Central memory CD8-positive, alpha-beta T cell (primary cell): ENCODE measurements at places on chromosomes 1 and 21.

DNA sequence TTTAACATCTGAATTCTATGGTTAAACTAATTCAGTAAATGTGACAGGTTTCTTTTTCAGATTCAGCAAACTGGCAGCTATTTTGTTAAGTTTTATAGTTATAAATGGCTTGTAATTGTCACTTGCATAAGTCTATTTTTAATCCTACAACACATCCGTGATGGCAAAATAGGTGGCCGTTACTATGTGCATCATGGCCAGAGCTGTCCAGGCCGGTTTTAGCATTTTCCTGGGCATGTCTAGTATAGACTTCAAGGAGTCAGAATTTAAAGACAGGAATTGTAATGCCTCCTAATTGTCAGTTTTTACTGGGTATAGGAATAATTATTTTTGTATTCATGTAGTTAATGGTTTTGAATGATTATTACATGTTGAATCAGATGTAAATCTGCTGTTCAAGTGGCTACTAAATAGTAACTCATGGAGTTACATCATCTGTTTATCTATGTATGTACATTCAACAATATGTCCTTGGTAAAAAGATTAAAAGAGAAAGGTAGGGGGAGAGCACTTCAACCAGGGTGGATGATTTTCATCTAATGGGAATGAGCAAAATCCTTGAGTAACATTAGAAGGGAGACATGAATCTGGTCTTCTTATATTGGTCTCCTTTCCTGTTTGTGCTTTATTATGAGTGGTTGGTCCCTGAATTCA, 3.2 kb upstream of the B3GALT2 start:
- H3K4me3 ChIP-seq: no peak overlapping the region
- peaks cover 2% of the 10 kb centered on the region for H3K36me3 ChIP-seq
- H3K4me1 ChIP-seq: peaks cover 49% of the 10 kb centered on the region
- DNase-seq: no peak
- H3K27me3 ChIP-seq: no peaks in the 10 kb centered on the region

DNA sequence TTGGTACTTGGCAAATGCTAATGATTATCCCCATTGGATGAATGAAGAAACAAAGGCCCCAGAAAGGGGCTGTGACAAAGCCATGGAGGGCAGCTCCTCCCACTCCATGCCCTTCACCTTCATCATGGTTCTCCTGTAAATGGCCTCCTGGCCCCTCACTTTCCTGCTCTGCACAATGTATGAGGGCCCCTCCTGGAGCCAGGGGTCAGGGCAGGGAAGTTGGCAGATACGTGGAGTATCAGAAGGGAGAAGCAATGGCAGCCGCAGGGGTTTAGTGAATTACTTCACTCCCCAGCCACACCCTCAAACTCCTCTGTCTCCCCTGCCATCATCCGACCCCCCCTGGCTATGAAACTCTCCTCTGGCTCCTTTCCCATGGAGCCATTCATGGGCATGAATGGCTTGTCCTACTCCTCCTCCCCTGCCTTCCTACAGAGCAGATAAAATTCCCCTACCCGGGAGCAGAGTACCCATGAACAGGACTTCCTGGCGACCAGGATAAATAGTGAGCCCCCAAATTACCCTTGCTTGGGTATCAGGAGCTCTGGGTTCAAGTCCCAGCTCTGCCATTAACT, 86.3 kb downstream of the CAMK2N1 start:
- no peak overlapping the region for H3K27ac ChIP-seq
- no peaks in the 10 kb centered on the region for H3K4me1 ChIP-seq
- H3K27me3 ChIP-seq: peaks cover 77% of the 10 kb centered on the region
- DNase-seq: no peak
- H3K4me3 ChIP-seq: no peak overlapping the region

GRCh38 chr1:222136869-222137268, 395.0 kb upstream of the DUSP10 start:
- no peak overlapping the region for H3K4me3 ChIP-seq
- no peaks in the 10 kb centered on the region for H3K36me3 ChIP-seq
- H3K27ac ChIP-seq: no peak overlapping the region
- no peaks in the 10 kb centered on the region for H3K4me1 ChIP-seq
- DNase-seq: no peak

DNA sequence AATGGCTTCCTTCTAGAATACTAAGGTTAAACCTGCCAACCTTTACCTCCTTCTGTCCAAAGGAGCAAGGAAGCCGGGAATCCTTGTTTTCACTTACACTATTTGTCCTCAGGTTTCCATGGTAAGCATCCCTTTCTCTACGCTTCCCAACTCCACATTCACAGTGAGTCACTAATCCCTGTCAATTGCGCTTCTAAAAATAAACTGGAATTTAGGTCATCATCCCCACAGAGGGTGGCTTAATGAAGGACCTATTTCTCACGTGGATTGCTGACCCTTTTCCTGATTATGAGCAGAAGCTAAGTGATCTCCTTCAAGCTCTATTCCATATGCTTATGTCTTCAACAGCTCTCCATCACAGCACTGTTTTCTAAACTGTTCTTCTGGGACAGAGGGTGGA, 39.9 kb upstream of the ABCA4 start:
- H3K27me3 ChIP-seq: peaks cover 60% of the 10 kb centered on the region
- no peaks in the 10 kb centered on the region for H3K4me1 ChIP-seq
- no peaks in the 10 kb centered on the region for H3K36me3 ChIP-seq
- H3K4me3 ChIP-seq: no peak overlapping the region
- H3K27ac ChIP-seq: no peak overlapping the region

GRCh38 chr1:94746635-94747525, 73.3 kb upstream of the SLC44A3 start:
- DNase-seq: no peak
- peaks cover 12% of the 10 kb centered on the region for H3K27me3 ChIP-seq
- no peaks in the 10 kb centered on the region for H3K4me1 ChIP-seq
- no peaks in the 10 kb centered on the region for H3K36me3 ChIP-seq

- peak overlapping the region; percentile 41 for H3K27ac ChIP-seq
- peaks cover 2% of the 10 kb centered on the region for H3K36me3 ChIP-seq
- no peak for DNase-seq
- no peaks in the 10 kb centered on the region for H3K27me3 ChIP-seq
- peak overlapping the region; percentile 36 for H3K4me3 ChIP-seq
These were observed 7.2 kb downstream of the GPBP1L1 start for GRCh38 chr1:45679123-45679522.

- H3K4me3 ChIP-seq: no peak overlapping the region
- no peak for DNase-seq
- H3K27me3 ChIP-seq: peaks cover 73% of the 10 kb centered on the region
- no peak overlapping the region for H3K27ac ChIP-seq
- no peaks in the 10 kb centered on the region for H3K36me3 ChIP-seq
These were observed 184.1 kb downstream of the PSMG1 start for GRCh38 chr21:38999161-38999560.

DNA sequence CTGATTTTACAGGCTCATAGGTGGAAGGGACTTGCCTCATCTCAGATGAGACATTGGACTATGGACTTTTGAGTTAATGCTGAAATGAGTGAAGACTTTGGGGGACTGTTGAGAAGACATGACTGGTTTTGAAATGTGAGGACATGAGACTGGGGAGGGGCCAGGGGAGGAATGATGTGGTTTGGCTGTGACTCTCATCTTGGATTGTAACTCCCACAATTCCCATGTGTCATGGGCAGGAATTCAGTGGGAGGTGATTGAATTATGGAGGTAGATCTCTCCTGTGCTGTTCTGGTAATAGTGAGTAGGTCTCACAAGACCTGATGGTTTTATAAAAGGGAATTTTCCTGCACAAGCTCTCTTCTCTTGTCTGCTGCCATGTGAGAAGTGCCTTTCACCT, 20.8 kb downstream of the SCYL3 start:
- H3K27ac ChIP-seq: no peak overlapping the region
- peaks cover 6% of the 10 kb centered on the region for H3K4me1 ChIP-seq
- no peak overlapping the region for H3K4me3 ChIP-seq
- peaks cover 68% of the 10 kb centered on the region for H3K36me3 ChIP-seq
- no peaks in the 10 kb centered on the region for H3K27me3 ChIP-seq

- H3K27ac ChIP-seq: no peak overlapping the region
- H3K27me3 ChIP-seq: peaks cover 15% of the 10 kb centered on the region
- H3K36me3 ChIP-seq: peaks cover 7% of the 10 kb centered on the region
- DNase-seq: no peak
- H3K4me3 ChIP-seq: no peak overlapping the region
These were observed 27.2 kb upstream of the NFIA start for GRCh38 chr1:61055110-61055614.

DNA sequence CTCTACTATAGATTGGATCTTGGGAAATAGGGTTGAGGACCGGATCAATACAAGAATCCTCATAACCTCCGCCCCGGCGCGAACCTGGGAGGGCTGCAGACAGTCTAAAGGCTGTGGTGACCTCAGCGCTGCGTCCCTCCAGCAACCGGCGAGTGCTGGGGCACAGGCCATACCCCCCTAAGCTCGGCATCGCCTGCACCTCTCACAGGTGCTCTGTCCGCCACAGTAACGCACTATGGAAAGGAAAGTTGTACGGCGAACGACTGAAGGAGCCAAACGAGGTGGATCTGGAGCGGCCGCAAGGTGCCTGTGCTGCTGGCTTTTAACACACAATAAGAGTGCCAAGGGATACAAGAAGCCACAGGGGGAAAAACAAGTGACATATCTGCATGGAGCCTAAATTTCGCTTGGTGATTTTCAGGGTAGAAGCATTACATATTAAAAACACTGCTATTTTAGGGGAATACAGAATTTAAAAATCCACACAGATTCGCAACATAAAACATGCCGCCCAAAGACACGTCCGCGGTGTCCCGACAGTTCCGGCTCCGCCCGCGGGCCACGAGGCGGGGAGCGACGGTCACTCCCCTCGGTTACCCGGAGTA, 1.4 kb upstream of the RBM15 start:
- H3K27me3 ChIP-seq: no peaks in the 10 kb centered on the region
- no peak overlapping the region for H3K4me3 ChIP-seq
- peaks cover 43% of the 10 kb centered on the region for H3K4me1 ChIP-seq
- no peak overlapping the region for H3K27ac ChIP-seq
- H3K36me3 ChIP-seq: peaks cover 26% of the 10 kb centered on the region
- DNase-seq: peak; percentile 24

DNA sequence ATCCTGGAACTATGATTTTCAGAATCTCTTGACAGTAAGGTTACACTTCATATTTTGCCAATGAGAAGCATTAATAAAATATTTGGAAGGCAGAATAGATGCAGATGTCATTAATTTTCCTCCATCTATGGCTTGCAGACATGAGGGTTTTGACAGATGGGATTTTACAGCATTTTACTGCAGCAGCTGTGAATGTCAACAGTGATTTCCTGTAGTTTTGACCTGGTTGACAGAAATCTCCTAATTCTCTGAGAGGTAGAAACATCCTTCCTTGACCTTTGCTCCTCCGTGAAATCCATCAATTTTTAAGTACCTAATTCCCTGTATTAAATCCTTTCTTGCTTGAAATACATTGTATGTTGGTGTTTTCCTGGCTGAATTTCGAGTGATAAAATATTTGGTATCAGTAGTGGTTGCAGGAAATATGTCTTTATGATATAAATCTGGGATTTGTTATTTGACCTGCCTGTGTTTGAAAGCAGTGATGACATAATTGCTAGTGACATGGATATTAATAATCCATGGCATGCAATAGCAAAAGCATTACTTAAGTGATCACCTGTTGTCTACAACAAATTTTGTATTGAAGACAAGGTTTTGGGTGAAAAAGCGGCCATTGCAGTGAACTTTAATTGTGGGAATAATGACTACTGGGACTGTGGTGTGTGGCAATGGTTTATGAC, 73.9 kb downstream of the HLX start:
- H3K36me3 ChIP-seq: no peaks in the 10 kb centered on the region
- H3K27me3 ChIP-seq: no peaks in the 10 kb centered on the region
- H3K27ac ChIP-seq: no peak overlapping the region
- no peak overlapping the region for H3K4me3 ChIP-seq
- DNase-seq: no peak

GRCh38 chr1:204431310-204432184, 19.9 kb upstream of the PPP1R15B start:
- no peaks in the 10 kb centered on the region for H3K27me3 ChIP-seq
- peaks cover 25% of the 10 kb centered on the region for H3K36me3 ChIP-seq
- no peak overlapping the region for H3K27ac ChIP-seq

GRCh38 chr1:17728123-17728712, 26.9 kb upstream of the ACTL8 start:
- no peaks in the 10 kb centered on the region for H3K4me1 ChIP-seq
- no peak overlapping the region for H3K27ac ChIP-seq
- no peak for DNase-seq
- H3K36me3 ChIP-seq: no peaks in the 10 kb centered on the region
- peaks cover 27% of the 10 kb centered on the region for H3K27me3 ChIP-seq
- H3K4me3 ChIP-seq: no peak overlapping the region

DNA sequence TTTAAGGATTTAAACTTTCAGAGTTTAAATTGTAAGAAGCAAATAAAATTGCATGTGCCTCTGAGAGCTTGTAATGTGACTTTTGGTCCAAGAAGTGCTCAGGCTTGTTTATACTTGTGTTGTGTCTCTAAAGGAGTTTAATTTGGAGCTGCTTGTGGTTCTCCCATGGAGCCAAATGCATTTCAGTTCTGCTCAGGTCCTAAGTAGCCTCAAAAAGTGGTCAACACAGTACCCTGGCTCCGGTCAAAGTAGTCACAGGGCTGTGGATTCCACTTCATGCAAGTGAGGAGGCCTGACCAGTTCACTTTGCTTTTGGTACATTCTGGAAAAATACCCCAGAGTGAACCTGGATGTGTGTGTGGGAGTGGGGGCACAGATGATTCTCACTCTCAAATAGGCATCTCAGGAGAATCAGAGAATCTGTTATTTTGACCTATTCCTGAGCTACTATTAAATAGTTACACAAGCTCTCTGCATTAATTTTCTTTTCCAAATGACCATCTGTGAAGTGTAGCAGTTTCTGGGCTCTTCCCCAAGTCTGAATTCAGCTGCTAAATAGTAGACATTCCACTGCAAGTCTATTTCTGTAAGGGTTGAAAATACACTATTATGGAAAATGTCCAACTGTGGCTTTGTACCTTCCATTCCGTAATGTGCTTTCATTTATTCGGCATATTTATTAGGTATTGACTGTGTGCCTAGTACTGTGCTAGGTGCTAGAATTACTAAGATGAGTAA, 31.7 kb upstream of the AGO1 start:
- no peak overlapping the region for H3K4me3 ChIP-seq
- H3K4me1 ChIP-seq: peaks cover 6% of the 10 kb centered on the region
- peak overlapping the region; percentile 24 for H3K27ac ChIP-seq

GRCh38 chr1:6438047-6438525, 13.5 kb downstream of the ESPN start:
- no peak overlapping the region for H3K27ac ChIP-seq
- H3K36me3 ChIP-seq: peaks cover 2% of the 10 kb centered on the region
- DNase-seq: peak; percentile 61
- H3K4me3 ChIP-seq: peak overlapping the region; percentile 15

- H3K36me3 ChIP-seq: no peaks in the 10 kb centered on the region
- no peaks in the 10 kb centered on the region for H3K4me1 ChIP-seq
- DNase-seq: no peak
- peaks cover 49% of the 10 kb centered on the region for H3K27me3 ChIP-seq
- H3K27ac ChIP-seq: no peak overlapping the region
These were observed 34.7 kb downstream of the PTPN14 start for GRCh38 chr1:214516434-214517326.

- no peak overlapping the region for H3K4me3 ChIP-seq
- no peaks in the 10 kb centered on the region for H3K27me3 ChIP-seq
- H3K27ac ChIP-seq: no peak overlapping the region
- peaks cover 27% of the 10 kb centered on the region for H3K4me1 ChIP-seq
- DNase-seq: no peak
- H3K36me3 ChIP-seq: peaks cover 2% of the 10 kb centered on the region
These were observed 10.6 kb downstream of the CELSR2 start for GRCh38 chr1:109259674-109260557.
